ENCODE measurements at places on chromosomes 2 and 18.

GRCh38 chr2:202204855-202205254 lies 33.5 kb downstream of the SUMO1 start:
- DNase-seq: no peak

GRCh38 chr2:127909019-127909418 lies 23.3 kb upstream of the AMMECR1L start:
- peak; percentile 60 for DNase-seq

GRCh38 chr2:27369471-27370025 lies 590 bp downstream of the EIF2B4 start:
- DNase-seq: peak; percentile 59

GRCh38 chr2:166081131-166081632 lies 46.6 kb downstream of the SCN1A start:
- DNase-seq: no peak

DNA sequence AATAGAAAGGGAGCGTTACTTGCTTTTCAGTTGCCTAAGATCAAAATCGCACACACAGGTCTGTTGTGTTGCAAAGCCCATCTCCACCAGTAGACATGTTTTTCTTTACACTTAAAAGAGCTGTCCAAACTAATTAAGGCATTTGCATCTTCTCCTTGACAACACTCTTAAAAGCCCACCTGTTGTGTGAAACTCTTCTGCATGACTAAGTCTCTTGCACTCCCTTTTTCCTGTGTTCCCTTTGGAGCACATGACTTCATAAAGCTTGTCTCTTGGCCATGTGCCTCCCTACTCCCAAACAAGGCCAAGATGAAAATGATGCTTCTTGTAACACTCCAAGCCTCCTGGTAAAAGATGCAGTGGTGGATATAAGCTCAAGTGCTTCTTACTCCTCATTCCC lies 26.1 kb downstream of the PID1 start:
- DNase-seq: no peak

- DNase-seq: no peak
Observed at GRCh38 chr2:37773371-37774130, 102.1 kb upstream of the CDC42EP3 start.

- DNase-seq: no peak
Observed at GRCh38 chr2:191635333-191636234, 42.4 kb upstream of the NABP1 start.

DNA sequence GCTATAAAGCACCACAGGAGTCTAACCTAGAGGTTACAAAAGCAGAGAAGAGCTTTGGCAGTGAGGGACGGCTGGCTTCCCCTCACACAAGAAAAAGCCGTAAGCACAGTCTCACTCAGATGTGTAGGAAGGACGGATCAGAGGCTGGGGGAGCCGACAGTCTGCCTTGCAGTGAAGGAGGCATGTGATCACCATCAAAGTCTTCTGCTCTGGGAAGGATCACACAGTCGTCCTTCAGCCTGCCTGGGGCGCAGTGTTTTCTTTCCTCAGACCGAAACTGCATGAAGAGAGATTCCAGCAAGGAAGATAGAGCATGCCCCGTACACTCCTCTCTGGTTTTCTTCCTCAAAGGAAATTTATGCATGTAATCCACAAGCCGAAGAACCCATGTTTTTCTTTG lies 24.1 kb downstream of the GATA6 start:
- no peak for DNase-seq

DNA sequence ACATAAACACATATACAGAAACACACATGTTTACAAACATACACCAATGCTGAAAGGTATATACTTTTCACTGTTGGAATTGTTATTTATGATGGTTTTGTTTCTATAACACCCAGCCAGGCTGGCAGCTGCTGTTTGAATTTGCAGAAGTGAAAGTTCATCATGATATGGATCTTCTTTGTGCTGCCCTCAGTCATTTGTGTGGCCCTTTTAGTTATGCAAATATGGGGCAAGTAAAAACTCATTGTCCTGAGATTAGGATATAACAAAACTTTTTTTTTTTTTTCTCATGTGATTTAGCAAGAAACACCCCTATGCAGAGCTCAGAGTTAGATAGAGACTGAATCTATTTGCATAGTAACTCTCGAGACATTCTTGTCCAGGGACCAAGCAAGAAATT lies 714.1 kb downstream of the KCNJ3 start:
- no peak for DNase-seq

DNA sequence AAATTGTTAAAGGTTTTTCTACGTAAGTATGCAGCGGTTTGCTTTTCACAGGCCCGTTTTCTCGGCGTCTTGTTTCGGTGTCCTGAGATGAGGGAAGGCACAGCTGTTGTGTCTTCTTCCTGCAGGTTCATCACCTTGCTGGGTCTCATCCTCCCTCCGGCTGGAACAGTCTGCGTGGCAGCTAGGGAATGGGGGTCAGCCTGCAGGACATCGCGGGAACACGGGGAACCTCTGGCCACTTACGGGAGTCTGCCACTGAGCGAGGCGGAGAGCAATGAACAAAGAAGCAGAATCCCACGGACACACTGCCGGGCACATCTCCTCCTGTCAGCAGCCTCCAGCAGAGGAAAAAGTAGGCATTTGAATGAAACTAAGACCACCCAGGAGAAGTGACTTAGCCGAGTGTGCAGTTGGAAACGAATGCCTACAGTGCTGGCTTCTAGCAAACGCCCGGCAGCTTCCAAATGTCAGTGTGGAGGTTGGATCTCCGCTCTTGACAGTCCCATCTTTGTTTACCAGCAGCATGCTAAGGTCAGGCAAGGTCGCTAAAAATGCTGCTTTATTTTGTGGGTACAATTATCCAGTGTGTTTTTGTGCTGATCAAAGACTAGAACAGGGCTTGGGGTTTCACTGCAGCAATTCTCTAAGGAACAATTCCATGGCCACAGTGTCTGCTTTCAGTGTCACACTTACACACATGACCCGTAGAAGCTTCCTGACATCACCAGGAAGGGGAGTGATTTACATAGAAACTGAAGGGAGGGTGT lies 109.8 kb upstream of the SEC11C start:
- no peak for DNase-seq

DNA sequence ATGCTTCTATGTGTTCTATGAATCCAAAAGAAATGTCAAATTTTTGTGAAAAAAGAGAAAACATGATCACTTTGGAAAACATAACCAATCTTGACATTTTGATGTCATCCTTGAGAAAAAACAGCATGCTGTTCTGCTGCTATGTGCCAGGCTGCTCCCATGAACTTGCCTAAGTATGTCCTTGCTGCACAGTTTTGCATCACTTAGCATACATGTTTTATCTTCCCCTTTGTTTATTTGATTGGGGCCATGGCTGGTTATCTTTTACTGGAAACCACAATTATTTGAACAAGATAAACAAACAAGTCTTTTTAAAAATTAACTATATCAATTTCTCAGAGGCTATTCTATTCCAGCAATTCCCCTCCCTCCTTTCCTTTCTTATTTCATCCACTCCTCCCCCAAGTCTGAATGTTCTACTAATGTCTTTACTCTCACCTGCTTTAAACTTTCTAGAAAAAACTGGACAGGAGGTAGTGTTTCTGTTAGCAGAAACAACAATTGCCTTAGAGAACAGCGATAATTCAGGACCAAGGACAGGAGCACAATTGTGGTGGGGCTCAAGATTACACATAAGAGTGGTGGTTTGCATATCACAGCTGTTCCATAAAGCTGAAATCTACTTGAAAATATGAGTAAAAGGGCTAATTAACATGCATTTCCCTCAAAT lies 6.7 kb downstream of the AOX1 start:
- DNase-seq: no peak

DNA sequence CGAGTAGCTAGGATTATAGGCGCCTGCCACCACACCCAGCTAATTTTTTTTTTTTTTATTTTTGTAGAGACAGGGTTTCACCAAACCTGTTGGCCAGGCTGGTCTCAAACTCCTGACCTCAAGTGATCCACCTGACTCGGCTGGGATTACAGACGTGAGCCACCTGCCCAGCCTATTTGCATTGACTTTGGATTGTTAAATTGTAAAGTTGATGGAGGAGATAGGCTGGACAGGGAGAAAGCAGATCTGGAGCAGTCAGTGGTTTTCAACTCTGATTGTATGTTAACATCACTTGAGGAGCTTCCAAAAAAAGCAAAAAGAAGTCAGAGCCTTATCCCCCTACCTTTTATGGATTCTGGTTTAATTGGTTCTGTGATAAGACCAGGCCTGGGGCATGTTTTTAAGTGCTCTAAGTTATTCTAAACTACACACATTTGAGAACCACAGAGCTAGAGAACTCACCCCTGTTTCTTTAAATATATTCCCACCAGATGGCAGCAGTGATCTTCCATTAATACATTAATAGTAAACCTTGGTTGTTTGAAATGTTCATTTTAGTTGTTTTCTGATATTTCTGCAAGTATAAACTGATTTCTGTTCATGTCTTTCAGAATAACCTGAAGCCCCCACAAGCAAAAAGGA lies 7.5 kb downstream of the C2orf49 start:
- peak; percentile 50 for DNase-seq

- DNase-seq: no peak
Observed at GRCh38 chr18:37424507-37424906, 141.1 kb downstream of the CELF4 start.

DNA sequence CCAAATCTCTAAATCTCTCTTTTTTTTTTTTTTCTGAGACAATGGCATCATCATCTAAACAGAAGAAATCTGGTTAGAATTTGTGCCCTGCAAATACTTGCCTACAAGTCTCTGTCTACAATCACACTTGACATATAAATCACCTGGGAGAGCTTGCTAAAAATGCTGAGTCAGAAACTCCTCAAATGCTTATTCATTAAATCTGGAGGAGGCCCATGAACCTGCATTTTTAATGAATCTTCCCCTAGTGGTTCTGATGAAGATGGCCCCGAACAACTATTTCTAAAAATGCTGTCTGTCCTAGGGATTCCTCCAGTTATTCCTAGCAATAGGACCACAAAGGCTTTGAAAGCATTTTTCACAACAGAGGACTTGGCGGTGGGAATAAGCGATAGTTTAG lies 1.6 kb upstream of the CSRNP3 start:
- DNase-seq: no peak

GRCh38 chr2:40038646-40039045 lies 259.6 kb upstream of the THUMPD2 start:
- no peak for DNase-seq

DNA sequence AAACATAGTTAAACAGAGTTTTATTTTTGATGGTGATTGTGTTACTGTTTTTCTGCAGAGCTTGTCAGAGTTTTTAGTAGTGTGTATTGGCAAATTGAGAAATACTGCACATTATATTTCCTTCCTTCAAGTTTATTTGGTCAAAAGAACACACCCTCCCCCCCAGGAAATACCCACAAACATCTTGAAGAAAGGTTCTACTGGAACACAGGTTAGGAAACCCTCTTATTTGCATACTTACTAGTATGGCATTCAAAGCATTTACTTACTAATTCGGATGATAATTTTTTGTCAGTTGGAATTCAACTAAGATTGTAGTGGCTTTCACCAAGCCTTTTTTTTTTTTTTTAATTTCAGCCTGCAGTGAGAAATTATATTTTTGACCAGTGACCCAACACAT lies 9.1 kb downstream of the CAB39 start:
- no peak for DNase-seq

DNA sequence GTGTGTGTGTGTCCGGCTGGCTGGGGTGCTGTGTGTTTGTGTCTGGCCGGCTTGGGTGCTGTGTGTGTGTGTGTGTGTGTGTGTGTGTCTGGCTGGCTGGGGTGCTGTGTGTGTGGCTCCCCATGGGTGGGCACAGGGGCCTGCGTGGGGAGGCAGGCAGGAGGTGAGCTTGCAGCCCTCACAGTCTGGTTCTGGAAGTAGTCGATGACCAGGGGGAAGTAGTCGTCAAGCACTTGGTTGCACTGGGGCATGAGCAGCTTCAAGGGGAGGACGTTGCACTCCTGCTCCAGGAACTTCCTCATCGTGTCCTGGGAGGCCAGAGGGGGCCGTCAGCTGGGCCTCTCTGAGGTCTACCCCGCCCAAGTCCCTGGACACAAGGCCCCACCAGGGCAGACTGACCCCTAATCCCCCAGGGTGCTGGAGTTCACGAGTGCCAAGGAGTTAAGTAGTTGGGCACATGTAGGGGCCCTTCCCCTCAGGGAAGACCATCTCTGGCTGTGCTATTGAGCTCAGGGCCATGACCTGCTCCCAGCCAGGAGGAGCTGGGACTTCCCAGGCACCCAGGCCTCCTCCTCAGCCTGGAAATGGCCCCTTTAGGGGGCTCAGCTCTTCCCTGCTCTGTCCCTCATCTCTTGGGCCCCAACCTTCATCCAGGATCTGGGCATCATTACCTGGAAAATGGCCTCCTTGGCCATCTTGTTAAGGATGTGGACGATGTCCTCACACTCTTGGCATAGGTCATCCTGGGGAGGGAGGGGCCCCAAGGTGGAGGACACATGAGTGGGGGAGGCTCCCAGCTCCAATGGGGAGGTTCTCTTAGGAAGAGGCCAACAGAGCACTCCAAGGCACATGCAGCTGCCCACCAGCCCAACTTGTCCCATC lies 1.3 kb downstream of the SFTPB start:
- no peak for DNase-seq

GRCh38 chr2:128441341-128442052 lies 122.8 kb upstream of the HS6ST1 start:
- DNase-seq: no peak

DNA sequence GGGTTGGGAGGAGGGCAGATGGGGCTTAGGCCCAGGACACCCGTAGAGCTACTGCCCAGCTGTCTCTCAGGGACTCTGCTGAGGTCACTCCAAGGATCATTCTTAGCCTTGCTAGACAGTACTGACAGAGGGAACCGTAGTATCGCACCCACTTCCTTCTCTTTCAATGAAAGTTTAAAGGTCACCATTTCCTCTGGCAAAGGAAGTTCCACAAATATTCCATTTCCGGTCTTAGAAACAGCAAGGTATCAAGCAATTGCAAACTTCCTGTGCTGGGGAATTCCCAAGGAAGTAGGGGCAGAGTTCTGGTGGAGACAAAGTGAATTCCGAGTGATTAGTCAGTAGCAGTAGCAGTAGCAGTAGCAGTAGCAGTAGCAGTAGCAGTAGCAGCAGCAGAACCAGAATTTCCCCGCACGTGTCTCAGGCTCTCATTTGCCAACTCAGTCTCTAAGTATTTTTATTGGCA lies 24.7 kb downstream of the IL1B start:
- DNase-seq: no peak

- no peak for DNase-seq
Observed at GRCh38 chr2:211045025-211045424, 488.6 kb downstream of the CPS1 start.

GRCh38 chr18:76364282-76365259 lies 130.5 kb downstream of the ZNF516 start:
- no peak for DNase-seq

- no peak for DNase-seq
Observed at GRCh38 chr2:39069136-39069515, 51.7 kb downstream of the SOS1 start.

DNA sequence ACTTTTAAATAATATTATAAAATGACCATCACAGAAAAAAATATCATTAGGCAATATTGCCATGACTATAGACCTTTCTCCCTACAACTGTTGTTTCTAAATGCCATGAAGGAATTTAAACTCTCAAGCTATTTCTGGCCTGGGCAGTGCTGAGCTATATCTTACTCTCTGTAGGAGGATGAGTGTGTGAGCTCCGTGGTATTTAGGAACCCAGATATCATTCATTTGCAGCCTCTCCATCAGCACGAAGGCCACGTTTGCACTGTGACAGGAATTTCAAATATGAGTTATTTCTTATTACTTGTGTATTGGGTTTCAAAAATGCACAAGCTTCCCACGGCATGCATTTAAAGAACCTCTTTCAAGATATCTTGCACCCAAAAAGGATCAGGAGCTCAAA lies 35.0 kb upstream of the SOX11 start:
- no peak for DNase-seq

GRCh38 chr2:112474844-112475486 lies 7.0 kb upstream of the TTL start:
- DNase-seq: no peak
